Activated CD4-positive, alpha-beta memory T cell treated with anti-CD3 and anti-CD28 coated beads for 36 hours (primary cell): ENCODE measurements at places on chromosomes 3 and 15.

DNA sequence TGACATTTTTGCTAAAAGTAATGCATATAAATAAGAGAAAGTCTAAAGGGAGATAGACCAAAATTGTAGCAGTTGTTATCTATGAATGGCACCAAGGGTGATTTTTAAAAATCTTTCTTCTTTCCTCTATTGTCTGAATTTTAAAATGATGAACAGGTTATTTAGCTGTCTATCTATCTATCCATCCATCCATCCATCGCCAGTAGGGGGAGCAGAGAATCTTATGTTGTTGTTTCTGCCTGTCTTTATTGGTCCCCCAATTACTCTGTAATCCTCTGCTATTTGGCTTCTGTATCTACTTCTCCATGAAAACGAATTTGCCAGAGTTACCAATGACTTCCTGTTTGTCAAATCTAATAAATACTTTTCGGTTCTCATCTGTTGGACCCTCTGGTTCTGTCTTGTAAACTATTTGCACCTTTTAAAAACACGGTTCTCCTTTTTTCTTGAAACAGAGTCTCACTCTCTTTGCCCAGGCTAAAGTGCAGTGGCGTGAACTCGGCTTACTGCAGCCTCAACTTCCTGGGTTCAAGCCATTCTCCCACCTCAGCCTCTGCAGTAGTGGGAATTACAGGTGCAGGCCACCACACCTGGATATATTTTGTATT is 86.0 kb downstream of the ECT2 start:
- no peak for DNase-seq

DNA sequence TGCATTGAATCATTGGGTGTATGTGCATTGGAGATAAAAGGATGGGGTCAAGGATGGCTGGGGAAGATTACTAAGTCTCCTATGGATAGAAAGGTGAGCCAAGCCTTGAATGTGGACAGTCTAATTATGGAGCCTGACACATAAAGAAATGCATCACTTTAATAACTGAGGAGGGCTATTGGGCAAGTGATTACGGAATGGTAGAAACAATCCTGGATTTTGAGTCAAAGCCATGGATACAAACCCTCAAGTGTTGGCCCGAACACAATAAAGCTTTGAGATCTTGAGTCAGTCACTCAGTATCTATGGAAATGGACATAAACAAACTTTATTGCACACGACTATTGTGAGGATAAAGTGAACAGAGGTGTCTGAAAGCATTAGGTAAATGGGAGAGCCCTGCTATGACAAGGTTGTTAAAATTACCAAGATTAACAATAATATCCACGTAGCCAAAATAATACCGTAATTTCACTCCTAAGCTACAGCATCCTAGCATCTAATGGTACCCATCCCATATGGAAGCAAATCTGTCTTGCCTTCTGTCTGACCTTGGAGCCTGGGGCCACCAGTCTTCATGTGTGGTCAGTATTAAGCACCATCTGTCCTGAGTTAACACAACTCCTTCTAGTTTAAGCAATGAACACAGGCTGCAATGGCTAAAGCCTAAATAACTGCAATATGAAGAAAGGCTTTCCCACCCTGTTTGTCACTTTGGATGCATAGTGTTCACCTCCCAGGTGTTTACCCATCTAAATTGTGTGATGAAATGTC is 136.9 kb upstream of the PRICKLE2 start:
- DNase-seq: no peak

GRCh38 chr15:100740138-100740537 is 137.7 kb downstream of the ASB7 start:
- DNase-seq: no peak

- no peak for DNase-seq
Observed at GRCh38 chr3:27049792-27050191, 319.4 kb downstream of the NEK10 start.

DNA sequence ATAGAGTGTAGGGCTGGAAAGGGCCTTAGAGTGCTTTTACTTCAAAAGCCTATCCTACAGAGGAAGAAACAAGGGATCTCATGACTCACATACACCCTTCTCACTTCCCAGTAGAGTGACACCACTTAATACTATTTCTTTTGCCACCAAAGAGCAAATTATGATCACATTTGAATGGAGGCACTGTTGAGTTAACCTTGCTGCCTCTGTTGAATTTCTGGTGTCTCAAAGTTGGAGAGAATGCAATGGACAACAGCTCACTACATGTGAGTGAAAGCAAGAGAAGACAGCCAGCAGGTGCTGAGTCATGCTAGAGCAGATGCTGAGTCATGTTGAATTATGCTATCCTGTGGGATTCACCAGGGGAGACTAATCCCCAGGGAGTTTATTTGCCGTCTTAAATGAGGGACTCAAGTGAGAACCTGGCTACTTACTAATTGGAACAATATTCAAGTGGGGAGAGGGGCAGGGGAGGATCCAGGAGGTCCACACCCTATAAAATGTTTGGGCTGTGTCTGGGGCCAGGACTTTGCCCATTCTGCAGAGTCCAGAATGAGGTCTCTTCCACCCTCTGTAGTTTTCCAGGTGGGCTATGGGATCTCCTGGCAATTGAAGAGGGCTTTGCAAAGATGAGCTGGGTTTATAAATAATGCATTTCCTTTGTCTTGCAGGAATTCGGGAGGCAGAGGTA is 35.8 kb downstream of the ST8SIA2 start:
- no peak for DNase-seq

DNA sequence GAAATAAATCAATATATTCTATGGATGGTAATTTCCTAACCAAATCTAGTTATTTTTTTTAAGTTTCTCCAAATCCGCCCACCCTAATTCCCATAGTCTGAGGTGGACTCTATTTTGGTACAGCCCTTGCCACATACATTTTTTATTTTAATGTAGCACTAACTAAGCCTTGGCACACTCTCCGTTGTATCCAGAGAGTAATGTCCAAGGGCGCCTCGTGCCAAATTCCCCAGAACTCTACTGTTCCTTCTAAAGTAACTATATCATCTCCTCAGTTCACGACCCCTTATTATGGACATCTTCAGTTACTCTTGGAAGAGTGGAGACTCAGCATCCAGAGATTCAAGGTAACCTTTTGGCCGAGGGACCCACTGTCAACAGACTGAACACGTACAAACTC is 1.3 kb downstream of the VGLL3 start:
- no peak for DNase-seq

GRCh38 chr3:45654397-45654944 is 34.7 kb upstream of the SACM1L start:
- DNase-seq: no peak

DNA sequence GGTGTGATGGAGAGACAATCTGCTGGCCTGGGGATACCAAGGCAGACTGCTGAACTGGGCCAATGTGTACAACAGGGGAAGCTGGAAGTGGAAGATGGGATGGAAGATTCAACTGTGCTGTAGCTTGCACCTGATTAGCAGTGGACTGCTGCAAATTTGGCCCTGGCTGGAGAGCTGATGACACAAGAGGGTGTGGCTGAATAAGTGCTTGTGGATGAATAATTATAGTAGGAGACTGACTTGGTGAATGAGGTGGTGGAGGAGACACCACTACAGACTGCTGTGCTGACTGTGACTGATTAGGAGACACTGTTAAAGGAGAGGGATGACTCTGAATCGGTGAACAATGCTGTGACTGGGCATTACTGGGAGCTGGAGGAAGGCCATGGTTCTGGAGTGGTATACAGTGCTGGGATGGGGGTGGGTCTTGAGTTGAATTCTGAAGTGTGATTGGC is 52.5 kb downstream of the PHC3 start:
- DNase-seq: peak; percentile 44

GRCh38 chr3:124559846-124560574 is 170.2 kb upstream of the UMPS start:
- peak; percentile 74 for DNase-seq

- DNase-seq: no peak
Observed at GRCh38 chr3:8413337-8413926, 88.2 kb upstream of the LMCD1 start.

DNA sequence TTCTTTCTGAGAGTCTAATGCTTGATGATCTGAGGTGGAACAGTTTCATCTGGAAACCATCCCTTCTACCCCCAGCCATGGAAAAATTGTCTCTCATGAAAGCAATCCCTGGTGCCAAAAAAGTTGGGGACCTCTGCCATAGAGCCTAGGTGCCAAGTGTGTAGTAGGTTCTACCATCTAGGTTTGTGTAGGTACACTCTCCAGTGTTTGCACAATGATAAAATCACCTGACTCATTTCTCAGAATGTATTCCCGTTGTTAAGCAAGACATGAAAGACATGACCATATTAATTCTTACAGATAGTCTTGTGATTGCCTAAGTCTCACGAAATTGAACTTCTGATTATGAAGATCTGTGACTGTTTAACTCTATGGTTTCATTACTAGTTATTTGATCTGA is 68.6 kb downstream of the KAT2B start:
- no peak for DNase-seq

GRCh38 chr3:14768881-14769280 is 49.9 kb upstream of the FGD5 start:
- no peak for DNase-seq
